Activated CD4-positive, alpha-beta T cell treated with anti-CD3 and anti-CD28 coated beads, Interleukin-2, amount 10 ng/mL, durations not matched to agents 7 days and 5 days (primary cell): ENCODE measurements at places on chromosomes 2 and 18.
A peak's percentile ranks its signal among the peaks of the same experiment; 100 is the strongest.

- no peak for DNase-seq
Measured at GRCh38 chr2:27497288-27497627, 619 bp downstream of the GCKR start.

GRCh38 chr2:169448316-169448715 lies 31.0 kb upstream of the BBS5 start:
- DNase-seq, result no peak

DNA sequence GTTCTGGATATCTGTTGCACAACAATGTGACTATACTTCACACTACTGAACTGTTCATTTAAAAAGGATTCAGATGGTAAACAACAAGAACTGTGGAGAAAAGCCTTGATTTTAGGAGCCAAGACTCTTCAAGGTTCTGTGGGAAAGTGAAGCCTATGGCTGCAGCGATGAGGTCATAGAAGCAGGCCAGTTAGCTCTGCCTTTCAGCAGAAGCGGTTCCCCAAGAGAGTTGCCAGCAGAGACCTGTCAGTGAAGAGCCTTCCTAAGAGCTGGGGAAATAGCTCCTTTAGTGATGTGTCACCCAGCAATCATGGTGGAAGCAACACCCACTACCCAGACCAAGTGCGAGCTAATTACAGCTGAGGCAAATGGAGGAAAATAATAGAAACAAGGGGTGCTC lies 346.5 kb upstream of the ETAA1 start:
- DNase-seq, result no peak

DNA sequence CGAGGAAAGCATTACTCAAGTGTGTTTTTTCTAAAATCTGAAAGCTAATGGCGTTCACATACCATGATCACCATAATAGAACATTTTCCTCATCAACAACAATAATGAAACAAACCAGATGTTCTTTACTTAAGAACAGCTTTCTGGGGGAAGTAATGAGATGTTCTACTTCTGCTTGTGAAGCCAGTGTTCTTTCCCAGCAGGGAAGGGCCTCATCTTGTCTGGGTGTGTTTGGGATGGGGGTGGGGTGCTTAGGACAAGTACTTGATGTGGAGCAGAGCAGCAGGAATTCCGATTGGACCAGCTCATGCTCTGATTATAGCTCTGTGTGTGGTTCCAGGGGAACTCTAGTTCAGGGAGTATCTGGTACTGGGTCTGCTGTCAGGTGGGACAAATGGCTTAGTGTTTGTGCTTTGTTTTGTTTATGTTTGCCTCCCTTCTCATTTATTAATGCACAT lies 163.0 kb upstream of the NOSTRIN start:
- no peak for DNase-seq

DNA sequence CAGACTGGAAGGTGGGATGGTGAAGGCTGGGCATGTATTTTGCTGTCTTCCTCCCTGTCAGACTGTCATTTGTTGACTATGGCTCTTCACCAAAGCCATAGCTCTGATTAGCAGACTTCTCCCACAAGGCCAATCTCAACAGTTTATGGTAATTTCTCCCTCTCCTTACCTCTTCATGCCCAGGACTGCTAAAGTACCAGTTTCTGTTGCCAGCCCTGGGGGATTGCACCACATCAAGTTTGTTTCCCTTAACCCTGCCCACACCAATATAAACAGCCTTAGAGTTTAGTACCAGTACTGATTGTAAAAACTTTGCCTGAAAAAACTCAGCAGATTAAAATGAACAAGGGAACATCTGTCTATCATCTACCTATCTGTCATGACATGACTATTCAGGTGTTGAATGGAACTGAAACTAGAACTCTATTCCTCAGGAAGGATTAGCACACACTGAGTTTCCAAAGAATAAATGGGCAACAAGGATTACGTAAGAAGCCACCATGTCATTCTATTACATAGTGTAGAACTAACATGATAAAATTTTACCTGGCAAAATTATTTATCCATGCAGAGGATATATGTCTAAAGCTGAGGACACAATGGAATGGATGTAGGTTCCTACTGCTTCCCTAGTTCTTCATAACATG lies 13.7 kb downstream of the FEZ2 start:
- DNase-seq, result no peak

DNA sequence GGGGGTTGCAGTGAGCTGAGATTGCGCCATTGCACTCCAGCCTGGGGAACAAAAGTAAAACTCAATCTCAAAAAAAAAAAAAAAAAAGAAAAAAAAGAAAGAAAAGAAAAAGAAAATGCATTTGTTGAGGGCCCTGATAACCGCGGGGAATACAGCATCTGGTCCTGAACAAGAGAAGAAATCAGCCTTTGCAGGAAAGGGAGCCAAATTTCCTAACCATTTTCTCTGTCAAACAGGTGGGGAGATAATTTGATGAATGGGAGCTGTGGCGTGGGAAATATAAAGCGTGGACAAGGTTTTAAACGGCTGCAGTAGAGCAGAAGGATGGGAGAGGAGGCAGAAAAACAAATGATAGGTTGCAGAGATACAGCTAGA lies 864 bp downstream of the E2F6 start:
- no peak for DNase-seq

DNA sequence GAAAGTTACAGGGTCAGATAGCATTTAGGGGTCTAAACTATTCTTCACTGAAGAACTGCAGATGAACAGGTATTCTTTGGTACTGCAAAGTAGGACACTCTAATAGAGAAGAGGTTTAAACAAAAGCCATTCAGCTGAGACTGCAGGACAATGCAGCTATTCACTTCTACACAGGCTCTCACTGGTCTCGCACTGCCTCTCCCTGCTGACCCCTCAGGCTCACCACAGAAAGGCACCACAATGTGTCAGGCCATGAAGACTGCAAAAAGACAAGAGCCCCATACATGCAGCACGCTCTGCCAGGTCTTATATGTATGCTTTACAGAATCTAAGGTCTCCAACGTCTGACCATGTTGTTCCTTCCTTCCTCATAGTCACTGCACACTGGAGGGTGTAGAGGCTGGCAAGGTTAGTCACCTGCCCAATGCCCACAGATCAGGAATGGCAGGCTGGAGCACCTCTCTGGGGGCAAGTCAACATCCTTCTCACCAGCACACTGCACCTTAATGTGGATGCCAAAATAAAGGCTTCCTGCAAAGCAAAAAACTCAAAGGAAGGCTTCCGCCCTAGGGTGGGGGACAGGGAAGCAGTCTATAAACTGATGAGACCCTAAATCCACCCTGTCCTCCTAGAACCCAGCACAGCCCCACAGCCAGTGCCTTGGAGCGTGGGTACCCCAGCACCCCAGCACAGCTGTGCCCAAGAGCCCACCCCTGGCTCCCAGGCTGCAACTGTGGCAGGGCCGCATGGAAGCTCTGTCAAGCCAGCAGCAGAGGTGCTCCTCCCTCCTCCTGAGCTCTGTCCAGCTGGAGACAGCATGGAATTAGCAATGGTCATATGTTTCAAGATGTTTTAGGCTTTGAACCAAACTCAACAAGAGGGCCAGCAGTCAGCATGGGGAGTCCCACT lies 10.7 kb upstream of the RNU4ATAC start:
- no peak for DNase-seq

DNA sequence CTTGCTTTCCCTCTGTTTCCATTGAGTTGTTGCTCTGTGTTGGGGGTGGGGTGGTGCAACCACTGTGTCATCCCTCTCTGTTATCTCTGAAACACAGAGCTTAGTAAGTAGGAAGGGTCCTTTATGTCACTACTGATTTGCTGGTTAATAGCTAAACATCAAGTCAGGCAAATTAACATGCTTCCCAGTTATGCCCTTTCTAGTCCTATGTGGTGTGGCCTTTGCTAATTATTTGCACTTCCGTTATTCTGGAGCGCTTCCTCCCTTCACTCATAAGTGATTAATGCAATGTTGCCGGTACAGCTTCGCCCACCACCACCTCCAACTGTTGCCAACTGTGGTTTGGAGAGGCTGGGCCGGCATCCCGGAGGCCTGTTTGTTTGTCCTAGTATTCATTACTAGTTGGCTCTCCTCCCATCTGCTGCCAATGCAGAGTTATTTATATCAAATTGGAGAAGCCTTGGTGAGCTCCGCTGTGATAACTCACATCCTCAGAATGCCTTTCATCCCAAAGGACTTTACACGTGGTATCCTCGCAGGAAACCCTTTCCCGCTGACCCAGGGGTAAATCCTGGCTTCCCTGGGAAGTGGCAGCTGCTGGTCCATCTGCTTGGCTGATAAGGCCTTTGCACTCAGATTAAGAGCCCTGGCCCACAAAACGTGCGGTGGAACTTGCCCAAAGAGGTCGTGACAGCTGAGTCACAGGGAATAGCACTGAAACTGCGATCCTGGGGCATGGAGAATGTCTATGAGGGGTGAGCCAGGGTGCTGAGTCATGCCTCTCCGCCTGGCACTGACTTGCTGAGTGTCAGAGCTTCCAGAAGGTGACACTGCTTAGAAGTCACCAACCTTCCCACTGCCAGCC lies 72.0 kb upstream of the ZCCHC2 start:
- no peak for DNase-seq

- DNase-seq, result no peak
Measured at GRCh38 chr2:176812246-176812775, 400.3 kb upstream of the HNRNPA3 start.

DNA sequence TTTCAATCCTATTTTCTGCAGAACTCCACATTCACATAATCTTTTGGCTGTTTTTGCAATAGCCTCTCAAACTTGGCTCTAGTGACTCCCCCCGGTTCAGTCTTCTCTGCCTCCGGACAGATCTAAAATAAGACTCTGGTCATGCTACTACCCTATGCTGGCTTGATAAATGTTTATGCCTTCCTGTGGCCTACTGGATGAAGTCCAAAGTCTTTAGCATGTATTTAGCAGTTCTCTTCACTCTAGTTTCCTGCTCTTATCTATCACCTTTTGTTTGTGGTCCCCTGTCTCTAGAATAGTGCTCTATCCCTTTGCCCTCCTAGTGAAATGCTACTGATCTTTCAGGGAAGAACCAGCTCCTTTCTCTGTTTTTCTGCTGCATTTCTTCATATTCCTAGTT lies 14.4 kb downstream of the ADCYAP1 start:
- DNase-seq, result no peak

DNA sequence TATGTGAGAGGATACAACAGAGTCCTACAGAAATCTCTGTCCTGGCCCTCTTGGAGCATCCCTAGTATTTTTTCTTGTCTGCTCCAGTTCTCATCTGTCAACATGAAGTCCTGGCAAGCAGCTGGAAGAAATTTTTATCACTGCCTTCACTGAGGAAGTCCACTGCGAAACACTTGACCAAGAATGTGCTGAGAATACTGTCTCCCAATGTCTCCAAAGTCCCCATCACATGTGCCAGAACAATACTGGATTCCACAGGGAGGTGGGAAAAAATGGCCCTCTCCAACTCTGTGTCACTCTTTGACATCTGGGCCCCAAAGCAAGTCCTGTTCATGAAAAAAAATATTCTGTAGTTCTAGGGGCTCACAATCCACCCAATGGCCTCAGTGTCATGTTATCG lies 32.8 kb upstream of the PGAP1 start:
- DNase-seq, result no peak

DNA sequence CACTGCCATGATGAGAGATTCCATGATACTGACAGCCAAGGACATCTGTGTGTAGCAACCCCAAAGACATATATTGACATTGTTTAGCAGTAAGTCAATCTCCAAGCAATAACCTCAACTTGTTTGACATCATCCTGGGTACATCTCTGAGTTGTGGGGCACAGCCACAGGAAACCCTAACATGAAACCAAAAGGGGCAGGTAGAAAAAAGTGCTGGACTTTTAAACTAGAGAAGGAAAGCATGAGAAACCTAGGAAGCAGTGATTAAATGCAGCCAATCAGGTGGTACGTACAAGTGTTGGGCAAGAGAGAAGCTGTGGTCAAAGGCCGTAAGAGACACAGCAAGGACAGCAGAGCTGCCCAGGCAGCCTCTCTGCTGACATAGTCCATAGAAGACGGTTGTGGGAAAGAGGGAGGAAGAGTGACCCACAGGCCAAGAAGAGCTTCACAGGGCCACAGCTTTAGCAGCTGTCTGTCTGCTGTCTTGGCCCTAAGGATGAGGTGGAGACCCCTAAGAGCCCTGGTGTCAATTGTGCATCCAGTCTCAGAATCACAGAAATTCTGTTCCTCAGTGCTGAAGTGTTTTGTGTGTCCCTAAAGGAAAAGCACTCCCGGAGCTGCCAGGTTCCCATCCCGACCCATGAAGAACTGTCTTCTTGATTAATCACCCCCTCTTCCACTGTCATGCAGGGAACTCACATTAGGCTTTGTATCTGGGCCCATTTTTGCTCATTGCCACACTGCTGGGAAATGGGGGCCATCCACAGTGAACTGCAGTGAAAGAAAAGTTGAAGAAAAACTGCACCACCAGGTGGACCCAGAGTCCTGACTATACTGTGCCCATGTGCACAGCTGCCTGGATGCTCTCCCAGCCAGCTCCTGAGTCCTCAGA lies 25.4 kb upstream of the CHN1 start:
- DNase-seq, result peak; percentile 30

DNA sequence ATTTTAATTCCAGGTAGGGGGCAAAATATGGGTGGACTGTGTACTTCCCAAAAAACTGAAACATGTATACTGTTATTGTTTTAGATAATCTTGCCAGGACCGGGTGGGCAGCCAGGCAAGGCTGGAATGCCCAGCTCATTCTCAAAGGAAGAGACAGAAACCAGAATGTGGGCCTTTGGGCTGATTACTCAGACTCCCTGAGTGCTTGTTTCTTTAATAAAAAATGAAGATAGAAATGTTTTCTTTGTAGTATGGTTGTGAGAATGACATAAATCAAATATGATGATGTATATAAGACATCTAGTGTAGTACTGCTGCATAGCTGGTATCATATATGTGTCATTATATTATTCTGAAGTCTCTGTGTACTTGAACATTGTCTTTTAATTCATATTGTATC lies 231.6 kb upstream of the NT5C1B start:
- no peak for DNase-seq

- peak; percentile 59 for DNase-seq
Measured at GRCh38 chr2:71157124-71157793, 26.8 kb downstream of the MPHOSPH10 start.

- no peak for DNase-seq
Measured at GRCh38 chr18:75083761-75084160, 125.2 kb downstream of the PTGR3 start.

DNA sequence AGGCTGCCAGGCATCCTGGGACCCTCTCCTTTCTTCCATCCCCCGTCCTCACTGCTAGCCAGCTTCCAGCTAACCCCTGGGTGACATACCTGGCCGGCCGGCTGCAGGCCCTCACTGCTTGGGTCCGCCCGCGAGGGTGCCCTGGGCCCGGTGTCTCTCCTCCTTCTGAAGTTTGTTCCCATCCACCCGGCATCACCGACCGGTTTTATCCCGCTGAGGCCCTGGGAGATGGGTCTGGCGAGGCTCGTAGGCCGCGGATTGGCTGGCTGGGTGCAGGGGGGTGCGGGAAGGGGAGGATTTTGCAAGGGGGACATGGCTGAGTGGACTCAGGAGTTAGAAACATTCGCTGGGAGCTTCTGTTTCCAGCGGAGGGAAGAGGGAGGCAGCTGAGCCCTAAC lies at the start of gene PAX8:
TSS of gene PAX8 (minus strand) at position 180 of the 398 bp plus-strand sequence. CDS start 527 bp downstream, outside the sequence.
- DNase-seq, result no peak

GRCh38 chr2:147860009-147860408 lies 15.2 kb downstream of the ACVR2A start:
- no peak for DNase-seq

DNA sequence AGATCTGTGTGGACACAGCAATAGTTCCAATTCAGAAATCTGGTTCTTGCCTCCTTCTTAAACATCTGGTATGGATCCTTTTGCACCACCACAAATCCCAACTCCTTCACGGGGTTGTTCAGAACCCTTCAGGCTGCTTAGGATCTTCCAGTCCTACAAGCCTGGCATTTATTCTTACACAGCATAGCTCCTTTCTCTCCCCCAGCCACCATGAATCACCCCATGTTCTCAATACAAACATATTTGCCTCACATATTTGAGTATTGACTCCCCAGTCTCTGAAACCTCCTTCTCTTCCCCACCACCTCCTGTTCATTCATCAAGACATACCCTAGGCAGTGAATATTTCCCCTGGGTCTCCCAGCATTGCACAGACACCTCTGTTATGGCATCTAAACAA lies 155.2 kb downstream of the ALK start:
- no peak for DNase-seq
